ENCODE measurements at places on chromosomes 4 and X.
A peak's percentile ranks its signal among the peaks of the same experiment; 100 is the strongest.

DNA sequence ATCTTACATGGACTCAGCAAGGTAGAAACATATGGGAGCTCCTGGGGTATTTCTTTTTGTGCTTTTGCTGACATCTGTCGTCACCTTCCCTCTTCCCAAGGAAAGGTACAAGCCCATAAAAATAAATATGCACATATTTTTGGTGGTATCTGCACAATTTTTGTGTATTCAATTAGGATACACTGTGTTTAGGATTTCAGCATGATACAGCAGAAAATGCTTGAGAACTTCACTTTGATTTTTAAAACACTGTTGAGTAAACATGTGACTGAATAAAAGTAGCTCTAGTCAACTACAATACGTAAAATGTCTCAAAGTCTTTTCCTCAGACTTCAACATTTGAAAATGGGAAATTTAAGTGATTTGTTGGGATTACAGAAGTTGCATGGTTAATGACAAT is 99.4 kb upstream of the SPANXC start:
- DNase-seq: no peak

DNA sequence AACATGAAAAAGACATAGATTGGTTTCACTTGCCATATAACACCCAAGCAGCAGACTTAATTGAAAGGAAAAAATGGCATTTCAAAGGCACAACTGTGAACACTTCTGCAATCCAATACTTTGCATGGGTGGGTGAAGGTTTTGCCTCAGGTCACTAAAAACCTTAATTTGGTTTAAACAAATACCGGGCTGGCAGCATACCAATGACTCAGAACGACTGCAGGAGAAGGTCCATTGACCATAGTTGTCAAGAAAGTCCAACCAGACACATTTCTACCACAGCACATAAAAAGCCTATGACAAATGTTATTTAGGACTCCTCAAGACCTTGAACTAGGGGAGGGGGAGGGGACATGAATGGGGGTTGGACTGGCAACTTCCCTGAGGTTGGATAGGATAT is 183.6 kb upstream of the TRPC5 start:
- DNase-seq: no peak

DNA sequence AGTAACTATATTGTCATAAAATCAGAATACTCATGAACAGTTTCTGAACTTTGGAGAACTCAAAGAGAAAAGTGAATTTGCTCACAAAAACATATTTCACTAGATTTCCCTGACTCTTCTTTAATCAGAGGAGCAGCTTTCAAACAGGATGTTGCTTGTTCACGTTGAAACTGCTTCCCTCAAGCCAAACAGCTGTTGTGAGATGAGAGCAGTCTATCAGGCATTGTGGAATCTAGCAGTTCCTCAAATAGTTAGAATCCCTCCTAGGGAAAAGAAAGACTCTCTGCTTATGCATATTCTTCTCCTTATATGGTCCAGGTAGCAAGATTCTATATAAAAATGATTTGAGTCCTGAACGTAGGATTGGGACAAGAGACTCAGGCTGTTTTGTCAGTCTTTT is 1012.1 kb downstream of the FAM133A start:
- DNase-seq: no peak

DNA sequence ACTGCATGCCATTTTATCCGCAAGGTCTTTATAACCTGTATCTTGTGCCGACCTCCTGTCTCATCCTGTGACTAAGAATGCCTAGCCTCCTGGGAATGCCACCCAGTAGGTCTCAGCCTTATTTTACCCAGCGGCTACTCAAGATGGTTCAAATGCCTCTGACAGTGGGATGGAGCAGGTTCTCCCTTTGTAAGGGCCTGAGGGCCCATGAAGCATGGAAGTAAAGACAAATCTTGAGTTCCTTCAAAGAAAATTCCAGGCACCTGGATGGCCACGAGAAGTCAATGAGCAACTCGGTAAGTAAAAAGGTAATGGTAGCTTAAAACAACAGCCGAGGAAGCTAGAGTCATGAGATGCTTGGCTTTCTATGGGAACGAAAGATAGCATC is 19.6 kb upstream of the PRKX start:
- no peak for DNase-seq

DNA sequence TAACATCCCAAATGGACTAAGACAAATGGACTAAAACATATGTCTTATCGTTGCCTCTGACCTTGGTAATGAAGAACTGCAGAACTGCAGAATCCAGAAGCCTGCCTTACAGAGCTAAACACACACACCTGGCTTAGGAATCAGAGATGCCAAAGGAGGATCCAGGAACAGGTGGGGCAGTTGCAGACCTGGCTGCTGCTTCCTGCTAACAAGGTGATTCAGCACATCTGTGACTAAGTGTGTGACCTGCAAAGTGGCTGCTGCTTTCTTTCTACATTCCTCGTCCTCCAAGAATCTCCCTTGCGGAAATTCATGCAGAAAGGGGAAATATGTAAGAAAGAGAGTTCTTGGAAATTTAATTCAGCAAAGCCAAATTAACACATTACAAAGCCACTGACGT is 96.8 kb upstream of the NLGN4X start:
- no peak for DNase-seq

- DNase-seq: no peak
Observed at GRCh38 chr4:101140228-101140627, 207.1 kb downstream of the PPP3CA start.

GRCh38 chr4:143383005-143383574 is 46.4 kb downstream of the GAB1 start:
- no peak for DNase-seq

DNA sequence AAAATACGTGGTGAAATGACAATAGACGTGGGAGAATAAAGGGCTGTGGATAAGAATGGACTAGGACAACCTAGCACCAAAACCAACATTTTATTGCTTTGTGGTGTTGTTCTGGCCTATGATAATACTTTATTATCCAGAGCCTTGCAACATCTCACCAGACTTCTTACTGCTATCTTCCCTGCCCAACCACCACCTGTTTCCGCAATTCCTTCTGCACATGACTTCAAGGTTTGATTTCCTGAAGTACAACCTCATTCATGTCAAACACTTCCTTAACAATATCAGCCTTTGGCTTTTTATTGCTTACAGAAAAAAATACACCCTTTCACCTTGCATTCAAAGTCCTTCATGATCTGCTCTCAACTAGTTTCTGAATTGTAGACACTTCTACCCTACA is 84.8 kb downstream of the RTL3 start:
- DNase-seq: no peak

GRCh38 chr4:89752932-89753598 is 83.9 kb downstream of the SNCA start:
- DNase-seq: no peak

GRCh38 chr4:64330143-64330542 is 79.1 kb downstream of the TECRL start:
- no peak for DNase-seq

DNA sequence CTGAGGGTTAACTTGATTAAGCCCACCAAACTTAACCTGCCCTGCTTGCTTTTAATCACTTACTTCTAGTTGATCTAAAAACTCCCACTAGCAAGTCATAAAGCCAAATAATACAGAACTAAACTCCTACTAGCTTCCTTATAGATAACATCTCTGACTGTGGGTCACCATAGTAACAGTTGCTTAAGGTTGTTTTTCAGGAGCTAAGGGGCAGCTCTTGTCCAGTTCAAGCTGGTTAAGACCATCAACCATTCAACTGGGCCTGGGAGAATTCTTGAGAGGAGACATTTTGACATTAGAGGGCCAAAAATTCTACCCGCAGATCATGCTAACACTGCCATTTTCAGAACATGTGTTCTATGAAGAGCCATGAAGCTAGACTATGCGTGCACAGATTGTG is 67.0 kb downstream of the UCHL1 start:
- no peak for DNase-seq

GRCh38 chr4:184598753-184599491 is 50.3 kb downstream of the CASP3 start:
- no peak for DNase-seq

DNA sequence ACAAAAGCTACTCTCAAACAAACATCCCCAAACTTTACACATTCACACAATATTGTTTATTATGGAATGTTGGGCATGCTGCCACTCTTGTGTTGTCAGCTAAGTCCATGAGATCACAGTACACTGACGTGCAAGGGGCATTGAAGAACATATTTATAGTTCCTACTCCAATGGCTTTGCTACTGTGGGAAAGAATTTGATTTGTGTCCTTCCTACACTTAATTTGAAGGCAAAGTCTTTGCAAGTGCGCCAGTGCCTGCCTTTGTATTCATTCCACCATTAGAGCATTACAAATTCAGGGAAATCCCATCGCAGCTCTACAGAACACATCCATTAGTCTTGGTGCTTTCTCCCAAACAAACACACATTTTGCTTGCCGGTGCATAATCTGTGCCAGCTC is 45.4 kb upstream of the FTHL17 start:
- no peak for DNase-seq

DNA sequence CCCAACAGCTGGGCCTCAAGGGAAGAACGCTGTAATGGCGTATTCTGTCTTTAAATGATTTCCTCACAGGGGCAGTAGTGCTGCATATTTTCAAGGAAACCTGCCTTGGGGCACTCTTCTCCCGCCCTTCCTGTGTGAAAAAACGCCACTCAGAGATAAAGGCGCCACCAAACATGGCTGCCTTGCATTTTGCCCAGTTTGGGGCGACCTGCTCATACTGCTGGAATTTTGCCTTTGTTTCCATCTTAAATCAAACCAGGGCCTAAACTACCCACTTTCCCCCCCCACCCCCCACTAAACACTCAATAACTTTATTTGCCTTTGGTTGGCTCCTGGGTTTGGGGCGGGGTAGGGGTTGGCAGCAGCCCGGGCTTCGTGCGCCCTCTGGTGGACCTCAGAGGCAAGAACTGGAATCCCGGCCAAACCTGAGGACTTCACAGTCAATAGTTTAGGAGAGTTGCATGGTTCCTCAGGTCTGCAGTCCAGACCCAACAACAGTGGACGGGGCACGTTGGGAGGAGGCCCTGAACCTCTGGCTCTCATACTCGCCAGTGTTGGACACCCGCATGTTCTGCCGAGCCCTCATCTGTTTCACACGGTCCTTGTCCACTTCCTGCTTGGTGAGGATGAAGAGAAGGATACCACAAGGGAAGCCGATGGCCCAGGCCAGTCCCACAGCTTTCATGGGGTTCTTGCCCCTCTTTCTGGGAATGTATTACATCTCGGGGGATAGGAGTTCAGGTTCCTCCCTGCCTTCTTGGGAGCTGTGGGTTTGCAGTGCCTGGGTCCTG is 220.1 kb upstream of the STK26 start:
- peak; percentile 37 for DNase-seq

GRCh38 chrX:143429811-143430210 is 87.5 kb downstream of the SPANXN3 start:
- DNase-seq: no peak

DNA sequence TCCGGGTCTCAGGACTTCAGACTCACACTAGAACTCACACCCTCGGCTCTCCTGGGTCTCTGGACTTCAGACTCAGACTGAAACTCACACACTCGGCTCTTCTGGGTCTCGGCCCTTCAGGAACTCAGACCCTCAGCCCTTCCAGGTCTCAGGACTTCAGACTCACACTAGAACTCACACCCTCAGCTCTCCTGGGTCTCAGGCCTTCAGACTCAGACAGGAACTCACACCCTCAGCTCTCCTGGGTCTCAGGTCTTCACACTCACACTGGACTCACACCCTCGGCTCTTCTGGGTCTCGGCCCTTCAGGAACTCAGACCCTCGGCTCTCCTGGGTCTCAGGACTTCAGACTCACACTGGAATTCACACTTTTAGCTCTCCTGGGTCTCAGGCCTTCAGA is 137.3 kb downstream of the CRLF2 start:
- no peak for DNase-seq

DNA sequence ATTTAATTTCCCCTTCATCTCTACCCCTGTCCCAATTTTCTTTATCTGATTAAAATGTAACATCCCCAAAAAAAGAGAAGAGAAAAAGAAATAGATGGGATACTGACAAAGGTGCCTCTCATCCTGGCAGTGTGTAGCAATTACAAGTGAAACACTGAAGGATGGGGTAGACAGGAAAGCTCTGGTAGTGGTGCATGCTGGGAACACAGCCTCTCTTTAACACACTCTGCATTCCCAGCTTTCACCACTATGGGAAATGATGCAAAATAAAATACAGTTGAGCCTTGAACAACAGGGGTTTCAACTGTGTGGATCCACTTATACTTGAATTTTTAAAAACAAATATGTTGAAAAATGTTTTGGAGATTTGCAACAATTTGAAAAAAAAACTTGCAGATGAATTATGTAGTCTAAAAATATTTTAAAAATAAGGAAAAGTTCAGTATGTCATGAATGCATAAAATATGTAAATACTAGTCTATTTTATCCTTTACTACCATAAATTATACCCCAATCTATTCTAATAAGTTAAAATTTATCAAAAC is 239.2 kb upstream of the DDX53 start:
- no peak for DNase-seq

- no peak for DNase-seq
Observed at GRCh38 chr4:141090473-141090872, 42.8 kb downstream of the RNF150 start.

DNA sequence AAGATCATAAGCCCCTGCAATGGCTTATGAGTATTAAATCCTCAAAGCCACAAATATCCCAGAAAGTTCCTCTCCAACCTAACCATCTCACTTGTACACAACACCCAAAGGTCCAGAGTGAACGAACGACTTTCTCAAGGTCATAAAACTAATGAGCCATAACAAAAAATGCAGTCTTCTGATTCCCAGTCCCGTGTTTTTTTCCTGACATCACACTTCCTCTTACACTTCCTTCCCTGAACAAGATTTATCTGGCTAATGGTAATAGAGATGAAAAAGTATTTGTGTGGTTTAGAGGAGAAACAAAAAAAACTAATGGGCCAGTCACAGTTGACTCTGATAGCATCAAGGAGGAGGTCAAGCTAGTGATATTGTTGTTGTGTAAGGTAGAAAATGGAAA is 99.5 kb upstream of the KLHL13 start:
- no peak for DNase-seq

DNA sequence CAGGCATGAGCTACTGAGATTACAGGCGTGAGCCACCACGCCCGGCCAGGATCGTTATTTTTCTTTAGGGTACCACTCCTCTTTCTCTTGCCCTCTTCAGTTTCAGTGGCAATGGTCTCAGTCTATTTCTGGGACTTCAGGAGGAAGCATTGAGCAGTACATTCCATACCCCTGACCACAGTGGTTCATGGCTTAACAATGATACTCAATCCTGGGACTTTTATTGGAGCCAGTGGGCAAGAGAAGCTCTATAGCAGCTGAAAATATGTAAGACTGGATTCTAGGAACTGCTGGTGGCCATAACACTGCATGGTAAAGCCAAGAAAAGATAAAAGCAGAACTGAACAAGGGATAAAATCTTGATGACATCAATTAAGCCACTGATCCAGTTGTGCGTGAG is 5.8 kb upstream of the CCNA2 start:
- DNase-seq: no peak

DNA sequence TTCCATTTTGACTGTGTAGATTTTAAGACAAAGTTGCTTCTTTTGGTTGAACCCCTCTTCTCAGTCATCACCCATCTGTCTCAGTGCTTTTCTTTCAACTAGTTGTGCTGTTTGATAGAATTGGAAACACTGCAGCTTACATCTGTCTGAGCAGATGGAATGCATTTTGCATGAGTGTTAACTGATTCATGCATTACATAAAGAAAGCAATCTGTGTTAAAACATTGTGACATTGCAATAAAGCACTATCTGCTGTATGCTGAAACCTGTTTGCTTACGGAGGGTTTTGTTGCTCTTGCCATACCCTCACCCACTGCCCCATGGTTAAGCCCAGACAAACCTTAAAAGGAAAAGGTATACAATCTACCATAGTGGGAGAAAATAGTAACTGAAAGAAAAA is 47.4 kb downstream of the NRK start:
- DNase-seq: no peak

- DNase-seq: no peak
Observed at GRCh38 chrX:7362111-7362510, 214.2 kb upstream of the PUDP start.
